Fibroblast of skin of right quadriceps (primary cell): ENCODE measurements at places on chromosomes 7 and 10.

DNA sequence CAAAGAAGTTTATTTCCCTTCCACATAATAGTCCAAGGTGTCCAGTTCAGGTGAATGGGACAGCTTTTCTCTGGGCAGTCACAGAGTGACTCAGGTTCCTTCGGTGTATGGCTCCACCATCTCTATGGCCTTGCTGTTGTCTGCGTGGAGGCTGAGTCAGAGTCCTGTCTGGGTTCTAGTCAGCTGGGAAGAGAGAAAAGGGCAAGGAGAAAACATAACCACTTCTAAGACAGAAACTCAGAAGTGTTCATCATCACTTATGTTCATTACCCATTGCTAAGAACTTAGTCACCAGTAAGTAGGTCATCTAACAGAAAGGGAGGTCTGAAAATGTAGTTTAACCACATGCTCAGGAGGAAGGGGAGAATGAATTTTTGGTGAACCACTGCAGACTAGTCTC lies 32.4 kb upstream of the CCDC7 start:
- peak; percentile 94 for DNase-seq

DNA sequence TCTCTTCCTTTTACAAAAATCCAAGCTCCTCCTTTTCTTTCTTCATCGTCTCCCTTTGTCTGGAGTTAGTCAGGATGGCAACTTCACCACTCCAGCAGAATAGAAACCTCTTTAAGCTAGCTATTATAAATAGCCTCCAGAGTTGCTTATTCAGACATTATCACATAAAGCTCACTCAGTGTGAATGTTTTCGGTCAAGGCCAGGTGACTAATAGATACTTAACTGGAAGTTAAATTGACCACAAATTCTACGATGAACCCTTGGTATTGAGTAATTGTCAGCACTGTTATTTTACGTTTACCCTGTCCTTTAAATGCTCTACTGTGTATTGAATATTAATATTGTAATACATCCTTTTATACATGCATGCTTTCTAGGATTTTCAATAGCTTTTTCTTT lies 340.4 kb downstream of the OTUD1 start:
- no peak for DNase-seq

DNA sequence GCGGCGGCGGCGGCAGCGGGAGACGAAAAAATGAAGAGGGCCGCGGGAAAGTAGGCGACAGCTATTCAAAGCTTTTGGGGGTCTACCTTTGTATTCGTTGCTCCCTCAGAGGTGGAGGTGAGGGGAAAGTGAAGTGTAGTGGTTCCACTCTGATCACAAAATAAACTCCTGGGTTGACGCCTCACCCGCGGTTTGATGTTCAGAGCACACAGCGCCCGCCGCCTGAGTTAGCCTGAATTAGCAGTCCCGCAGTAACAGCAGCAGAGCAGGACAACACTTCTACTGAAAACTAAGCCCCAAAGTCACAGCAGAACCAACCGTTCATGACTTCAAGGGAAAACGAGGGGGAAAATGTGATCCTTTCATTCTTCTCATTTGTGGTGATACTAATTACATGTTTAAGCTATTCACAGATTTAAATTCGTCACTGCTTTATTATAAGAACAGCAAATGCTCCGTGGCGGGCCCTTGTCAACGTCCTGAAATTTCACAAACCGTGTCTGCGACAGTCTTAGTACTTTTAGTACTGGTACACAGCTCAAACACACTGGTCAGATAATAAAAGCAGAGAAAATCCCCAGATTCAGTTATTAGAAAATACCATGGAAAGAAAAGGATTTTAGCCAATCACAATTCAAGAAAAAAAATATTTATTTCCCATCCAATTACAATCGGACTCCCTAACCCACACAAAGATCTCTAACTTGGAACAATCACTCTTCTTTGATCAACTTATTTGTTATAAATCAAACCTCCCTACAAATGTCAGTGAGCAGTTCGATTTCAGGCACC lies 563 bp upstream of the JMJD1C start:
- peak; percentile 62 for DNase-seq

GRCh38 chr7:45417268-45417667 lies 156.9 kb upstream of the ADCY1 start:
- no peak for DNase-seq

- peak; percentile 27 for DNase-seq
These were observed 186.9 kb downstream of the SND1 start for GRCh38 chr7:127838816-127839415.

- no peak for DNase-seq
These were observed 19.5 kb upstream of the INSYN2A start for GRCh38 chr10:127215866-127216265.

DNA sequence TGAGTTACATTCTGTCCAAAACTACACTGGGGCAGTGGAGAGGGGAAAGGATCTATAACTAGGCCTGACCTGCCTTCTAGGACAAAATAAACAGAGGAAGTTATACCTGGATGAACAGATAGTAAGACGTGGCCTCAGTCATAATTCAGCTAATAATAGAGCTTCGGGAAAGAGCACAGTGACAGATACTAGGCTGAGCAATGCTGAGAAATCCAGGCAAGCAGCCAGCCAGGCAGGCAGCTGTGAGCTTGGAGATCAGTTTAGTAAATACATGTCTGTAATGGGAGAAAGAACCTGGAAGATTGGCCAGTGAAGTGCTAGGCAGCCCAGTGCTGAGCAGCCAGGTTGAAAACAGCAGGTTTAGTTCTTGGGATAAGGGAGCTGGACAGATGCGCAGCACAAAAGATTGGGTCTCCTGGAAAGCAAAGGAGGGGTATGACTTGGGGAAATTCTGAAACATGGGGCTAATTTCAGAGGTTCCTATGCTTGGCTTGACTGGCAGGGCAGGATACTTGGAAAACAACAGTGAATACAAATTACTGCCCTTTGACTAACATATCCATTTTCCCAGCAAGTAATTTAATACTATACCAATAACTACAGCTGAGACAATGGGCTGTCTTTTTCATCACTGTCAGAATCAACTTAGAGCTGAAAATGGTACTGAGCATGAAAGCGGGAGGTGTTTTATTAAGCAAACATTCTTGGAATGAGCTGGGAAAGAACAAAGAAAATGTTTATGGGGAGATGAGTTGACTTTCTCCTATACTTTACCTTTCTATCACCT lies 140.8 kb downstream of the DGKB start:
- peak; percentile 79 for DNase-seq

GRCh38 chr10:126926568-126926967 lies 21.3 kb downstream of the DOCK1 start:
- DNase-seq = no peak

- DNase-seq = no peak
These were observed 69.2 kb downstream of the PRTFDC1 start for GRCh38 chr10:24883176-24883575.

DNA sequence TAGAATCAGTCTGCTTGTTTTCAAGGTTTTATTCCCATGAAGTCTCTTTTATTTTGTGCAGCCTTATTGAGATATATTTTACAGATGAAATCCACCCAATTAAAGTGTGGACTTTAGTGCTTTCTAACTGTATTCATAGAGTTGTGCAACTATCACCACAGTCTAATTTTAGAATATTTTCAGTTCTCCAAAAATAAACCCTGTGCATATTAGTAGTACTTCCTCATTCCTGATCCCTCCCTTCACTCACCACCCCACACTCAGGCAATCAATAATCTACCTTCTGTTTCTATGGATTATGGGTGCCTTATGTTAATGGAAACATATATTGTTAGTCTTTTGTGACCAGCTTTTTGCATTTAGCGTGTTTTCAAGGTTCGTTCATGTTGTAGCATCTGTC lies 185.7 kb upstream of the TMEM72 start:
- peak; percentile 71 for DNase-seq

GRCh38 chr7:54543051-54543488 lies 895 bp downstream of the VSTM2A start:
- DNase-seq = no peak

GRCh38 chr10:52459097-52459496 lies 145.0 kb downstream of the DKK1 start:
- peak; percentile 43 for DNase-seq

GRCh38 chr7:71186535-71187057 lies 54.7 kb downstream of the GALNT17 start:
- no peak for DNase-seq

- DNase-seq = peak; percentile 95
These were observed 1.5 kb downstream of the PTPN12 start for GRCh38 chr7:77538281-77539212.

GRCh38 chr10:45144326-45145070 lies 143.8 kb downstream of the ZNF22 start:
- no peak for DNase-seq

DNA sequence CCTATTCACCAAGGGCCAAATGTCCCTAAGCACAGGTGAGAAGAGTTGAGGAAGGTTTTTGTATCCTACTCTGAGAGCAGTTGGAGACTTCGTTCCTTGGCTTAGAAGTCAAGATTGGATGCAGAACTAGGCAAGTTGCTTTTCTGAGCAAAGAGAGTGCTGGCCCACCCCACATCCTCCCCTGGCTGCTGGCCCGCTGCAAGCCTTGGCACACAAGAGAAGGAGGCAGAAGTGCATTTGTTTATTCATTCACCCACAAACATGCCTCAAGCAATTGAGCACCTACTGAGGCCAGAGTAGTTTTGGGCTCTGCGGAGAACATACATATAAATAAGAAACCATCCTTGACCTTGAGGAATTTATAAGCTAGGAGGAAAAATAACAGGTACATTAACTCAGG lies 318.9 kb downstream of the KCNMA1 start:
- no peak for DNase-seq

GRCh38 chr10:132899751-132900065 lies 42.7 kb downstream of the CFAP46 start:
- DNase-seq = no peak

- no peak for DNase-seq
These were observed 1047.1 kb downstream of the NRG3 start for GRCh38 chr10:82922046-82922445.

- peak; percentile 80 for DNase-seq
These were observed 512 bp upstream of the VIM start for GRCh38 chr10:17227367-17228090.

DNA sequence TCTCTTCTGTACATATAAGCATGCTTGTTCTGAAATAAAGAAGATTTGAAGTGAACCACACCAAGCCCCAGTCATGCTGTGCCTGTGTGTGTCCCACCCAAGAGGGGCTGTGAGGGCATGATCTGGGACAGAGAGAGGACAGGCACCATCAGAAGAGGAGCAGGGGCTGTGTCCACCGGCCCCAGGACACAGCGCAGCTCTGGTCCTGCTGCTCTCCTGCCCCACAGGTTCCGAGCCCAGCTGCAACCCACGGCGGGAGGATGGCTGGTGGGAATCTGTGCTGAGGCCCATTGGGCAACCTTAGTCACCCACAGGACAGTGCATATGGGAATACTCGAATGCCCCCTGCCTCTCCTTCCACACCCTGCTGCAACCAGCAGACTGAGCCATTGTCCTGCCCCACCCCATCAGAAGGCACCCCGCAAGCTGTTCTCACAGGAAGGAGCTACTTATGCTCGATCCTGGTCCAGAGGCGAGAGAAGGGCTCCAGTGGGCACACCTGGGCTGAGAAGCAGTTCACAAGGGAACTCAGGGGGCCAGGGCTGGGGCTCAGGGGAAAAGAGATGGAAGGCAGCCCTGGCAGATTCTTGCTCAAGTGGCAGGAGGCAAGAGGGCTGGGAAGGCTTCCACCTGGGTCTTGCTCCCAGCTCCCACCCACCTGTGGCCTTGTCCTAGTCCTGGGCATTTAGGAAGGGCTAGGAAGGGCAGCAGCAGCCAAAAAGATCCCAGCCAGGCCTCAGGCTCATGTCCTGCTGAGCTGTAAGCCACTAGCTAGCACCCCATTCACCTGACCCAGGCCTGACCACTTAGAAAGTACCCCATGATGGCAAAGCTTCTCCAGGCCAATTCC lies 31.9 kb downstream of the LDB3 start:
- DNase-seq = no peak

- no peak for DNase-seq
These were observed 12.2 kb downstream of the PLAC9 start for GRCh38 chr10:80144696-80145131.

DNA sequence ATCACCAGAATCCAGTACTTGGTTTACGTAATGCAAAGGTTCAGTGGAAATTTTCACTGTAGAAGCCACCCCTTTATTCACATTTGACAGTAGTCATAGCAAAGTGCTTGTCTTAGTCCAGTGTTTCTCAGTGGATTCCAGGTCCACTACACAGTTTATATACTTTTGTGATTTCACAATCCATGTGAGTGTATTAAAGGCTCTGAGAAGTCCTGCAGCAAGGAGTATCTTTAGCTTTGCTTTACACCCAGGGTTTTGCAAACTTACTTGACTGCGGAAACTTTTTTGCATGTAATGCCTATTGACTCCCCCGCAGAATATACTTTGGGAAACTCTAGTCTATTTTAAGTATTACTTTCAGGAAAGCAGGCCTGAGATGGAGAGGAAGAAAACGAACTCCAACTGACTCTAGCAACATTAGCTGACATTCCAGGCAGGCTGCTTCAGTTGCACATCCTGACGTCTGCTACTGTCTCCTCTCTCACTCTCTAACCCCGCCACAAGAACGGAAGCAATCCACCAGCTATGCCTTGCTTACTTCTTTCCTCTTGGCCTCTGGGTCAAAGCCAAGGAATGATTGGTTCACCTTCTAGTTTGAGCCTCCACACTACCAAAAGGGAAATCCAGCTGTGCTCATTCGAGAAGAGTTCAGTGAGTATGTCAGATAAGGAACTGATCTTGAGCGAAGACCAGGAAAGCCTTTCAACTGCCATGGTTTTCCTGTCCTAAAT lies 6.2 kb downstream of the PLXNA4 start:
- no peak for DNase-seq

DNA sequence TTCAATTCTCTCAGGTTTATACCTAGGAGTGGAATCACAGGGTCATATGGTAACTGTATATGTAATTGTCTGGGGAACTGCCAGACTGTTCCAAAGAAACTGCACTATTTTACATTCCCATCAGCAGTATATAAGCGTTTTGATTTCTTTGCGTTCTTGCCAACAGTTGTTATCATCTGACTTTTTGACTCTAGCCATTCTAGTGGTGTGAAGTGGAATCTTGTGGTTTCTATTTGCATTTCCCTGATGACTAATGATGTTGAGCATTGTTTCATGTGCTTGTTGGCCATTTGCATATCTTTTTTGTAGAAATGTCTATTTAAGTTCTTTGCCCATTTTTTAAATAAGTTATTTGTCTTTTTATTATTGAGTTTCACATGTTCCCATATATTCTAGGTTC lies 44.3 kb upstream of the ZC3HAV1 start:
- peak; percentile 55 for DNase-seq

GRCh38 chr10:80506189-80506575 lies 31.5 kb upstream of the SH2D4B start:
- DNase-seq = peak; percentile 84

- DNase-seq = no peak
These were observed 107.4 kb upstream of the INSYN2A start for GRCh38 chr10:127303746-127304145.

DNA sequence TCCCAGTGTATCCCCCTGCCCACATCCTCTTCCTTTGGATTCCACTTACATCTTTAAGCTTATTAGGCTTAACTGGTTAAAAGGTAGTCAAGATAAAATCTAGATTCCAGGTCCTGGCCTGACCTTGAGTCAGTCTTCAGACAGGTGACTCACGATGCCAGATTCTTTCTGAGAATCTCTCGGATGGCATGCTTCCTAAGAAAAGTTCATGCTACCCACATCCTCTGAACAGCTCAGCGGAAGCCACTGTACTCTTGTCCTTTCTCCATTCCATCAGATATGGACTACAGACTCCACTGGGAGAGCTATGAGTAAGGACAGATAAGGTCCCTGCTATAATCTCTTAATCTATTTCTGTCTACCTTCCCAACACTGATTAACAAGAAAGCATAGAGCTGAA lies 43.4 kb downstream of the DNMBP start:
- DNase-seq = peak; percentile 68
